Prostate gland (tissue), 2 donors: ENCODE measurements at places on chromosomes 13 and 19. TPM values are rescaled to one million over a fixed set of nuclear protein-coding genes. Genes with fewer than 3 reads are reported as not detected.

Gene FAAP24
- 8.3 TPM for total RNA-seq

Gene PTH2
- total RNA-seq: not detected

Gene FGF21
- total RNA-seq: not detected

Gene CCNA1
- total RNA-seq: not detected

Gene LRRC25
- total RNA-seq: 5.5 TPM

Gene SRRM5
- total RNA-seq: 0.28 TPM

Gene RXFP2
- not detected for total RNA-seq
